ENCODE measurements at places on chromosomes 5 and 9.

DNA sequence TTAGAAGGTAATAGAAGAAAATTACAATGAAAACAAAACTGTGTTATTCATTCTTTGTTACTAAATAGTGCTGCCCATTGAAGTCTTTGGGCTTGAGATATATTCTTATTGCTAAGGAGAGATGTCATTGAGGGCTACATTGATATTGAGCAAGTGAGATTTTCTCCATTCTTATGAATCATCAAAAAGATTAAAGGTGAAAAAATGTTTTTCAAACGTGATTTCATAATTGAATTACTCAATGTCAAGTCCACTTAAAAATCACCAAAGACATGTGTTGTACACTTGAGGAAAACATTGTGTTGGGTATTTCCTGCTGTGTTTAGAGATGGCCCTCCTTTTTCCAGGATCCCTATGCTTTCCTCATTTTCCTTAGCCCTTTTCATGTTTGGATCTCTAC lies 448.1 kb downstream of the NFIB start:
- DNase-seq = no peak

- no peak for DNase-seq
Observed at GRCh38 chr9:93874242-93874641, 80.9 kb downstream of the BARX1 start.

DNA sequence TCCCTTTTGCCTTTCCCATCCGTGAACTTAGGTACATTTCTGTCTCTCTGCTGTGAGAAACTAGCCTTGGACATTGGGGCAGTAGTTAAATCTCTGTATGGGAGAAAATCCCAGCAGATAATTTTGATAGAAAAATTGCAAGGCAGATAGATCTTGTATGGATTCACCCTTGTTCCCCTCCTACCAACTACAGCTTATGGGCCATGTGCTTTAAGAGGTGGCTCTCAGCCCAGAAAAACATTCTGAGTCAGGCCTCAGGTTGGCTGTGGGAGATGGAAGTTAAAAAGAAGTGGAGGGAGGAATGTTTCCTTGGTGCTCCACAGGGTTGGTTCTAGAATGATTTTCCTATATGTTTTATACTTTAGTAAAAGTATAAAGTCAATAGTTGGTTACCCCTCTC lies 1.4 kb upstream of the KDM3B start:
- no peak for DNase-seq

- DNase-seq = no peak
Observed at GRCh38 chr5:145221416-145221815, 613.7 kb downstream of the PRELID2 start.

Data from stimulated activated CD8-positive, alpha-beta memory T cell treated with anti-CD3 and anti-CD28 coated beads, Interleukin-7, amount 100 ng/mL, for 24 hours (primary cell).